ENCODE measurements at places on chromosomes 5 and 9. TPM values are rescaled to one million over a fixed set of nuclear protein-coding genes. Genes with fewer than 3 reads are reported as not detected.

Gene NRARP
- 0.12 TPM for total RNA-seq

Gene NAIP
- 4.1 TPM for total RNA-seq

Gene NR2F1
- 63.0 TPM for total RNA-seq

Gene LRRC19
- total RNA-seq, result not detected

Gene NTRK2
- 0.33 TPM for total RNA-seq

Gene PJA2
- total RNA-seq, result 122 TPM

Gene PRUNE2
- 68.1 TPM for total RNA-seq

Gene ZNF474
- 0.11 TPM for total RNA-seq

Gene IL5
- not detected for total RNA-seq

Gene LCN9
- not detected for total RNA-seq

Gene GLDC
- 1.4 TPM for total RNA-seq

Gene KCNT1
- total RNA-seq, result not detected

Gene RNF44
- 1.00 TPM for total RNA-seq

Gene SLC6A3
- total RNA-seq, result not detected

Gene SPINK1
- total RNA-seq, result 0.33 TPM

Gene PKD2L2
- not detected for total RNA-seq

Gene CCIN
- total RNA-seq, result 8.5 TPM

Gene FOXD4L4
- total RNA-seq, result 0.22 TPM

Gene SLC2A6
- 16.2 TPM for total RNA-seq

Gene ADGRD2
- not detected for total RNA-seq

Gene UBE2QL1
- total RNA-seq, result 0.11 TPM

Gene HSPA4
- 209 TPM for total RNA-seq

Gene INSL6
- not detected for total RNA-seq

Gene SLCO4C1
- under 0.01 TPM for total RNA-seq

Gene SPATA9
- 0.22 TPM for total RNA-seq

Gene SPINK13
- 0.37 TPM for total RNA-seq

Gene SOHLH1
- total RNA-seq, result not detected

Gene PTPRD
- 8.9 TPM for total RNA-seq

Gene RFESD
- 4.0 TPM for total RNA-seq

Gene JAKMIP2
- total RNA-seq, result 10.8 TPM

Gene ROPN1L
- 0.37 TPM for total RNA-seq

Gene SLC34A1
- not detected for total RNA-seq

Gene CTXN3
- not detected for total RNA-seq

All from uterine smooth muscle cell (primary cell).